ENCODE measurements at places on chromosomes 4 and X. TPM values are rescaled to one million over a fixed set of nuclear protein-coding genes. Genes with fewer than 3 reads are reported as not detected.

SLC49A3 gene
- total RNA-seq: 0.31 TPM

CCNG2 gene
- total RNA-seq: 114 TPM

TMSB15A gene
- total RNA-seq: 163 TPM

SERPINA7 gene
- total RNA-seq: not detected

TBX22 gene
- 0.31 TPM for total RNA-seq

REST gene
- 11.6 TPM for total RNA-seq

POU3F4 gene
- total RNA-seq: 18.8 TPM

N4BP2 gene
- total RNA-seq: 82.6 TPM

CDS1 gene
- 6.3 TPM for total RNA-seq

MAPK10 gene
- total RNA-seq: 377 TPM

GAB3 gene
- total RNA-seq: 0.94 TPM

FAM184B gene
- total RNA-seq: 3.1 TPM

PROM1 gene
- 91.1 TPM for total RNA-seq

GPR143 gene
- 1.3 TPM for total RNA-seq

GDI1 gene
- total RNA-seq: 301 TPM

DNAJB14 gene
- 82.9 TPM for total RNA-seq

POLR2B gene
- total RNA-seq: 192 TPM

SPACA5 gene
- not detected for total RNA-seq
